ENCODE measurements at places on chromosomes 7 and 10. TPM values are rescaled to one million over a fixed set of nuclear protein-coding genes. Genes with fewer than 3 reads are reported as not detected.

GRCh38 chr10:62733654-62734293, 70.7 kb upstream of the ADO start:
- no peak for DNase-seq

DNA sequence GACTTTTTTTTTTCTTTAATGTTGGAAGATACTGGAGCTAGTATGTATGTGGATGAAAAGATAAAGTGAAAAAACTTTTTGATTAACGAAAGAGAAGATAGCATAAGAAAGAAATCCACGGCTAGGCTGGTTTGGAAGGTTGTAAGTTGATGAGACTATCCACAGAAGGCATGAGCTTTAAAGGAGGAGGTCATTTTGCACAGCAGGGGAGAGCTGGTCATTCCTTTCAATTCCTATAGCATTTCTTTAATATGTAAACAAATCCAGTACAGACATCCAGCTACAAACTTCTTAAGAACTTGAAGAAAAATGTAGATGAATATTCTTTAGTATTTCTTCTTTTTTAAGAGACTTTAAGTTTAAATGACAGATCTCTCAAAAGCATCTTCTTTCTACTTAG, 281.3 kb downstream of the CACNA2D1 start:
- no peak for DNase-seq

ANKRD1 gene
- total RNA-seq, result not detected

- no peak for DNase-seq
Observed at GRCh38 chr10:86300399-86300925, 66.1 kb downstream of the GRID1 start.

GRCh38 chr7:1736830-1737229, 66.8 kb downstream of the ELFN1 start:
- no peak for DNase-seq

SPOCK2 gene
- total RNA-seq, result 0.11 TPM

Measured in A673 (cell line).